ENCODE measurements at places on chromosomes 2 and 18.

- DNase-seq = no peak
These were observed 339.4 kb downstream of the PLCL1 start for GRCh38 chr2:198143793-198144192.

- DNase-seq = no peak
These were observed 151.4 kb upstream of the XPO1 start for GRCh38 chr2:61689568-61689967.

GRCh38 chr2:45497355-45497754 lies 113.7 kb downstream of the SRBD1 start:
- no peak for DNase-seq

DNA sequence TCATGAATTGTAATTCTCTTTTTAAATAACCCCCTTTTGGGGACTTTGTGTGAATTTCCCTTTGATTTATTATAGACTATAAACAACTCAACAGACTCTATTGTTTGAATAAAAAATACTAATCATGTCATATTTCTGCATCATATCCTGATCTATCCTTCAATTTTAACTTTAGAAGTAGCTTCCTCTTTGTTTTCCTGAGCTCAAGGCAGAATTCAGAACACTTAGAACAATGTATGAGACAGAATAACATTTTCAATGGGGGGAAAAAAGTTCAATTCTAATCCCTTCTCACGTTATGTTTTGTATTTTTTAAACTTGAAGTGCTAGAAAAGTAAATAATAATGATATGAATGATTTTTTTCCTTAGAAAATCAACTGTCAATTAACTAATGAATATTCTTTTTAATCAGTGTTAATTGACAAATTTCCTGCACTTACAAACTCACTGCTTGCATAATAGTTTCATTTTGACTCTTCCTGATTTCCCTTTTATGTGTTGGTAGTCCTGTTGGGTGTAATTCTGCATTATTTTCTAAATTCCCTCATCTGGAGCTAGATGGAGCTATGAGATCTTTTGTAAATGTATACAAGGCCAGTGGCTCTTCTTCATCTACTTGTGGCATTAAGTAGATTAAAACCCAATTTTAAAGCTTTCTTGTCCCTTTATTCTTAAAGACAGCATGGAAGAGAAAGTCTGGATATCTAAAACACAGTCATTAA lies 326.1 kb downstream of the PARD3B start:
- no peak for DNase-seq

DNA sequence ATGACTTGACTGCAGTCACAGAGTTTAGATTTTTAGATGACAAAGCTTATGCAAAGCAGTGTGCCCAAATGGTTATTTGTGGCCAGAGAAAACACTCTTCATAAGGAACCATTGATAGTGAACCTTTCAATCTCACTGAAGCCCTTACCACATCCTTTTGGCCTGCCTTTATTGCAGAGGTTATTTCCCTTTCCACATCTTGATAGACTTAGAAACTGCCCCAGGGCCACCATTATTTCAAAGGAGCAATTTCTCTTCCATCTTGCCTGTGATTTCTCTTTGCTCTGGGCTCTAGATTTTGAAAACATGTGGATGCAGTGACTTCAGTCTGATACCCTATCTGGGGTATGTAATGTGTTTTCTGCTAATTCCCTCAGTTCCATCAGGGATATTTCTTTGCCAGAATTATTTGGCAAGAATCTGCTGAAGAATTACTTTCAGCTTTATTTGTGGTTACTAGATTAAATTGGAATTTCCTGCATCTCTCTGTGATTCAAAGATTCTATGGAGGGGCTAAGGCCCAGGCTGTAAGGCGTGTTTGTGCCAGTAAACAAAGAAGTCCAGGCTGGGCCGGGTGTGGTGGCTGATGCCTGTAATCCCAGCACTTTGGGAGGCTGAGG lies 51.0 kb downstream of the MOGAT1 start:
- no peak for DNase-seq

- no peak for DNase-seq
These were observed 253.0 kb upstream of the NCKAP5 start for GRCh38 chr2:133821107-133821760.

- no peak for DNase-seq
These were observed 381.8 kb downstream of the MTX2 start for GRCh38 chr2:176650838-176651555.

DNA sequence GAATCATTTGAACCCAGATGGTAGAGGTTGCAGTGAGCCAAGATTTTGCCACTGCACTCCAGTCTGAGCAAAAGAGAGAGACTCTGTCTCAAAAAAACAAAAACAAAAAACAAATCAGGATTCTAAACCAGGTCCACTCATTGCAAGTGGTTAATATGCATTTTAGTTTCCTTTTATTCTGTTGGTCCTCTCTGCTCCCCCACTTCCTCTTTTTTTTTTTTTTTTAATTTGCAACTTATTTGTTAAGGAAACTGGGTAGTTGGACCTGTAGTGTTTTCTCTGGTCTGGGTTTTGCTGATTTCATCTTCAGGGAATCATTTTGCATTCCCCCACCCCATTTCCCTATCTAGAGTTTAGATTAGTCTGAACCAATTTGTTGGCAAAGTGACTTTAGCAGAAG lies 14.0 kb downstream of the FER1L5 start:
- no peak for DNase-seq

GRCh38 chr2:112163541-112163981 lies 25.4 kb downstream of the FBLN7 start:
- no peak for DNase-seq

GRCh38 chr2:100285691-100286090 lies 36.6 kb downstream of the LONRF2 start:
- no peak for DNase-seq

- DNase-seq = no peak
These were observed 21.2 kb downstream of the QPCT start for GRCh38 chr2:37365669-37366068.

DNA sequence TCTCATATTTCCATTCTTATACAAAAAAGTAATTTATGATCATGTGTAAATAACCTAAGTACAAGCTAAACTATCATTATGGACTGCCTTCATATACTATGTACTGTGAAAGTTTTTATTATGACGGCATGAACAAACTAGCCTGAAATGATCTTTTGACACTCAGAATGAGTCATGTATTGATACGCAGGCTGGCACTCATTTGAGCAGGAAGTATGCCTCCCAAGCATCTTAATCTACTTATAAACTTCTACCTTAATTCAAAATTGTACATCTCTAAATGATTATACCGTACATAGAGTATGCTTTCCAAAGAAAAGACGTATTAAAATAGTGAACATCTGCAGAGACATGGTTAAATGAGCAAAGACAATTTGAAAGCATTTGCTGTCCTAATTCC lies 207.1 kb upstream of the SPOPL start:
- DNase-seq = no peak

- DNase-seq = no peak
These were observed 67.0 kb downstream of the CDH2 start for GRCh38 chr18:28109781-28110560.

DNA sequence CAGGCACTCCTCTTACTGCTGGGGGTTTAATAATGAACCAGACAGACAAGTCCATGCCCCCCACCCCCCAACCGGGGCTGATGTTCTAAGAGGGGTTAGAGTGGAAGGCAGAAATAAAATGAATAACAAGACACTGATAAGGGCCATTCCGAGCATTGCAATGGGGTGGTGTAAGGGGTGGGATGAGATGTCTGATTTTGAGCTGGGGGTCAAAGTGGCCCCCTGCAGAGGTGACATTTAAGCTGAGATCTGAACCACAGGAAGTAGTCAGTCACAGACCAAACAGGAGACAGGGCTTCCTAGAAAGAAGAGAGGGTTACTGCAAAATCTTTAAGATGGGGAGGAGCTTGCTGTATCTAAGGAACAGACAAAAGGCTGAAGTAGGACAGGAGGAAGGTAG lies 180.6 kb upstream of the SH3BP4 start:
- DNase-seq = no peak

DNA sequence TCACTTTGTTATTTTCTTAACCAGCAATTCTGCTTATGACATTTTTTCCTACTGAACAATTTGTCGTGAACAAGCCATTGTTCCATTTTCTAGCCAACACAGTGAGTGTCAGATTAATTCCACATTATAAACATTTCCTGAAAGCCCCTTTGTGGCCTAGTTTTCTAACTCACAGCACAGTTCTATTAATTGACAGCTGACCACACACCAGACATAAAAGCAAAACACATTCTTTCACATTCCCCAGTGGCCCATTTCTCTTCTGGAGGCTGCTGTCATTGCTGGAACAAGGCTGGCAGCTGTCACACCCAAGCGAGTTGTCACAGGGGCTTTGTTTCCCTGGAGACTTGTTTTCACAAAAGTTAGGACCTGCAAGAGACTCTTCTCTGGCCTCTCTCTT lies 50.7 kb downstream of the RNF152 start:
- no peak for DNase-seq

DNA sequence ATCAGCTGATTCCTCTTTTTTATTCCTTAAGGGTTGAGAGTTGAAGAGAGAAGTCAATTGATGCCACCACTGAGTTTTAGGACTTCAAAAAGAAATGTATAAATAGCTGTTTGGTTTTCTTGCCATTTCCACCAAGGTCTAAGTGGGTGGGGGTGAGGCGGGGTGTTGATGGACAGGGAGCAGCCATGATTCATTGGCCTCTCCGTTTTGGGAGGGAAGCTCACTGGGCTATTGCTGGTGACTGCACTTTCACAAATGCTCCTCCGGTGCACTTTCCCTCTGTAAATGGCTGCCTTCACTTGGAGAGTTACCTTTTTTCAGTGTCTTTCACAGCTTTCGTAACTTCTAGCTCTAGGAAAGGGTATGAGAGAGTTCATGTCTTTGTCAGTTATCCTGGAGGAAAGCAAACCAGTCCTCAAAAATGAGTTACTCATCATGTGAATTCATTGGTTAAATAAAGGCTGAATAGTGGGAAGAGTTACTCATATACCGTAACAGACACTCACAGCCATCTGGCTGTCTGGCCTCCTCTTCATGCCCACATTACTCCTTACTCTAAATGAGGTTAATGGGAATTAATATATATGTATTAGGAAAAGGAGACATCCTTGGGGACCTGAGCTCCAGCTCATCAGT lies 17.4 kb upstream of the CTAGE1 start:
- DNase-seq = no peak

DNA sequence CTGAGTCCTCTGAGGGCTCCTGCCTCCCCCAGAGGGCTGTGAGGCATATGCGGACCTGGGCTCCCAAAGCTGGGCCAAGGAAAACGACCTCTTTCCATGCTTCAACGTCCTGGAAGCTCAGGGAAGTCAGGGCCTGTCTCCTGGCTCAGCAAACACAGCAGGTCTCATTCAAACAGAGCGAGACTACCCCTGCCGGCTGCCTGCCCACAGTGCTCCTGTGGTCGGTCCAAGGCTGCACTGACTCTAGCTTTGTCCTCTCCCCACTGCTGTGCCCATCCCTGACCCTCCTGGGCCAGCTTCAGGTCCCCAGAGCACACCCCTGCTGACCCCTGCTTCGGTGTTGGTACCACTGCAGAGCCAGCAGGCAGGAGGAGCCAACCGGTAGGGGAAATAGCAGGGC lies 79.6 kb downstream of the PDCL3 start:
- no peak for DNase-seq

DNA sequence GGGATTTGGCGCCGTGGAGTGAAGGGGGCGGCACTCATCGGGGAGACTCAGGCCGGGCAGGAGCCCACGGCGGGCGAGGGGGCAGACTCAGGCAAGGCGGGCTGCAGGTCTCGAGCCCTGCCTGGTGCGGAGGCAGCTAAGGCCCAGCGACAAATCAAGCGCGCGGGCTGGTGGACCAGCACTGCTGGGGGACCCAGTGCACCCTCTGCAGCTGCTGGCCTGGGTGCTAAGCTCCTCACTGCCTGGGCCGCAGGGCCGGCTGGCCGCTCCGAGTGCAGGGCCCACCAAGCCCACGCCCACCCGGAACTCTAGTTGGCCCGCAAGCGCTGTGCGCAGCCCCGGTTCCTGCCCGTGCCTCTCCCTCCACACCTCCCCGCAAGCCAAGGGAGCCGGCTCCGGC lies 26.2 kb upstream of the SPP2 start:
- DNase-seq = no peak

- no peak for DNase-seq
These were observed 414.4 kb upstream of the ETAA1 start for GRCh38 chr2:66982766-66983165.

DNA sequence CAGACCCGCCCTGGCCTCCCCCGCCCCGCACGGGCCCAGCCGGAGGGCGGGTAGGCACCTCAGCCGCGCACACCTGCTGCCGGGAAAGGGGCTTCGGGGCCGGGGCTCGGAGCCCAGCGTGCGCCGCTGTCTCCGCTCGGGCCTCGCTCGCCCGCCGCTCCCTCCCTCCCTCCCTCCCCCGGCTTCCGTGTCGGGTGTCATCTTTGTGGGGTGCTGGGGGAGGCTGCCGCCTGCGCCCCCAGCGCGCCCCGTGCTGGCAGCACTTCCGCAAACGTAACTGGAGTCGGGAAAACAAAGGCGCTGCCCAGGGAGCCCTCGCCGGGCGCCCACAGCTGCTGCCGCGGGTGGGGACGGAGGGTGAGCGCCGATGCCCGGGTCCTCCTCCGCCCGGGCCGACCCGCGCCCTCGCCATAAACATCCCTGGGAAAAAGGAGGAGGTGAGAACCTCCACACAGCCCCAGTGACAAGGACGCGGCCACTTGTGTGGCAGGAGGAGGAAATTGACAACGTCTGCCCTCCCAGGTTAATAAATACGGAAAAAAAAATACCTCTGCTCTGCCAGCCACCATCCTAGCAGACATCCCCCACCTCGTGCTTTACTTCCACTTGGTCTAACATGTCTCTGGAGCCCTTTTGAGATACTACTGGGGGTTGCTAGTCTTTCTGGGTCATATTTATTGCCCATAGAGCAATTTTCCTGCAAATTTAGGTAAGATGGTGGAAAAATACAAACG lies 550 bp downstream of the MFSD6 start:
- peak; percentile 63 for DNase-seq

- no peak for DNase-seq
These were observed 77.1 kb upstream of the B3GNT7 start for GRCh38 chr2:231318436-231318835.

All from activated naive CD4-positive, alpha-beta T cell (primary cell).